Dorsolateral prefrontal cortex (tissue), 122 donors: ENCODE measurements at places on chromosomes 3 and 15.

DNA sequence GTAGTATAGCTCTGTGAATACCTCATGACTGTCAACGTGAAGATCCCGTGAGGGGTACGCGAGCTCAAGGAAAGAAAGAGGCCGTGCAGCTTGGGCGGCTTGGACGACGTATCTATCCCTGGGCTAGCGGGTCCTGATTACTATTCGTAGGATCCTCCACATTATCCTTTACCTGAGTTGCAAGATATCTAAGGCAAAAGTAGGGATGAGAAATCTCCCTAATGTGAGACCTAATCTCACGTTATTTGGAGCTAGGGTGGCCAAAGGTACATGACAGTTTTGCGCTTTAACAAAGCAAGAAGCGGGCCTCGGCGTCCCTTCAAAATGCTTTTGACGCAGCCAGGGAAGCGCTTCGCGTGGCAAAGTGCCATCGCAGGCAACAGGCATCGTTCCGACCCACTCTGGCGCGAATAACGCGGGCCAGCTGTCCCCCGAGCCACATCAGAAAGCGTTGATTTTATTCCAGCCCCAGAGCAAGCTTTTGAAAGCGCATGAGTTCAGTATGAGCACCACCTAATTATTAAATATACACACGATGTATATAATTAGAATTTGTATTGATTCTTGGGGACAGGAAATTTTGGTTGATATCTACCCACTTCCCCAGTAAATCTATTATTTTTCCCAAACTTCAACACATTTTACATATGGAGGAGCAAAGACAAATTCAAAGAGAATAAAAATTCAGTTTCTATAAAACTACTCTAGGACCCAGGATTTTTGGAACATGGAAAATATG is 2.5 kb upstream of the EOMES start:
- no peak for DNase-seq

DNA sequence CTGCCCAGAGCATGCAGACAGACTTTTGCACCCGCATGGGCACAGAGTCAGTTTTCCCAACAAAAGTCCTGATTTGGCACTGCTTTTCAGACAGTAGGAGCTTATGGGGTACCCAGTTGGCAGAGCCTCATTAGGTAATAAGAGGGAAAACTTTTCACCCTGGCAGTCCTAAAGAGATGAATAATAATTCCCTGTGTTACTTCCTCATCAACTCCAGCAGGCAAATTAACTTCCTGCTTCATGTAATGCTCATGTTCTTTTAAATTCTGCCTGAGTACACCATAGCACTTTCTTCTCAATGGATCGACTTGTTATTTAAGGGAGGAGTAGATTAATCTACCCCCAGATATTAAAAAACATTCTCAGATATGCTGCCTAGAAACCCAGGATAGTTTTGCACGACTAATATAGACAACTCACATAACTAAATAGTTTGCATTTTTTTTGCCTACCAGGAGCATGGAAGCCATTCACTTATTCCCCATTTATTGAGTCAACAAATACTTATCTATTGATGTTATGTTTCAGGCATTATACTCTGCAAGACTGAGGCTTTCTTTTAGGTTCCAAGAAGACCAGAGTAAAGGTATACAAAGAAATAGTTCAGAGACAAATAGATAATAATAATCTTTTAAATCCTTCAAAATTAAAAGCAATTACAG is 214.5 kb downstream of the KCNMB2 start:
- DNase-seq = no peak

- no peak for DNase-seq
Measured at GRCh38 chr3:120764206-120764605, 21.7 kb downstream of the GTF2E1 start.

DNA sequence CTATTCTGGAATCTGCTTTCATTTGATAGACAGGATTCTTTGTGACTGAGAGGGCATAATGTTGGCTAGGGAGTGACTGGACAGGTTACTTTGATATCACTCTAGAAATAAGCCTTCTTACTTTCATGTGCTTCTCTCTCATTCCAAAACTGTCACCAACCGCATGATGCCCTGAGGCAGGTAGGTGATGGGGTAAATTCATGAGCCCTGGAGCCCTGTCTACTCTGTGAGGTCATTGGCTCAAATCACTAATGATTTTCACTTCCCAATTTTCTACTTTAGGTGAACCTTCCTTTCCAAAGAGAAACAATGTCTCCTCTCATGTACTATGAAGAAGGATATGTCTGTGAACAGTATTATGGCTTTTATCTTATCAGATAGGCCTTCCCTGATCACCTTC is 596.7 kb downstream of the TUSC7 start:
- no peak for DNase-seq

DNA sequence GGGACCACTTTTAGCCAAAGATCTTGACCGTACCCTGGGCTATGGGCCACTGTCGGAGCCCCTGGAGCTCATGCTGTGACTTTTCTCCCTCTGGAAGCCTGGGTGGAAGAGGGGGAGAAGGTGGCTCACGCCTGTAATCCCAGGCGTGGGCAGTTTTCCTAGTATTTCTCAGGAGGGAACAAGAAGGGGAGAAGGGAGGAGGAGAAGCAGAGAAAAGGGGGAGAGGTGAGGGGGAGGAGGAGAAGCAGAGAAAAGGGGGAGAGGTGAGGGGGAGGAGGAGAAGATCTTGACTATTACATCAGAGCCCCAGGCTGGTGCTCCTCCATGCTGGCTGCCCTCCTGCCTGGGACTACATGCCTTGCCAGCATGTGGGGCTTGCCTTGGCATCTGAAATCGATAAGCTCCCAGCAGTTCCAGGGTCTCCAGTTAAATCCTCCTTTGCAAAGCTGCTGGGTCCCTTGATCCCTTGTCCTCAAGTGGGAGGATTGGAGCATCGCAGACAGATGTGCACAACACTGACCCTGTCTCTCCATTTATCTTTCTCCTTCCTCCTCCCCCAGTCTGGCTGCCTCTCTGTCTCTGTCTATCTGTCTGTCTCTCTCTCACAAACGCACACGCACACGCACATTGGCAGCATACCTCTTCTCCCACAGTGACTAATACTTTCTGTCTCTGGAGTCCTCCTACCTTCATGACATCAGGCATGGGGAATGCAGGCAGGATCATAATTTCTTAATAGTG is 41.6 kb downstream of the MRAS start:
- no peak for DNase-seq

GRCh38 chr3:192207651-192208050 is 519.7 kb downstream of the FGF12 start:
- DNase-seq = peak; percentile 21

- DNase-seq = no peak
Measured at GRCh38 chr3:38382506-38383080, 36.0 kb downstream of the XYLB start.

DNA sequence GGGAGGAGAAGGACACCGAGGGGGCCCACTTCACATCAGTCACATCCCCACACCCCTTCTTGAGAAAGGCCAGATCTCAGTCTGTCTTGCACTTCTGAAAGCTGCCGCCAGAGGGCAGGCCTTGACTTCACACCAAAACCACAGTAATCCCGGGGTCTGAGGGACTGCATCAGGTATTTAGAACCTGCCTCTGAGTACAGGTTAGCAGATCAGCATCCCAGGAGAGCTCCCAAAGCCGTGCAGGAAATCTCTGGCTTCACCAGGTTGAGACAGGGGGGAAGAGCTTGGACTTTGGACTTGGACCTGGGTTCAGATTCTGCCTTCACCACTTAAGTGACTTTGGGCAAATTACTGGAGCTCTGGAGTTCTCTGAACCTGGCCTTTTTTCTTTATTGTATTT is 50.3 kb downstream of the LHFPL4 start:
- DNase-seq = peak; percentile 77

- no peak for DNase-seq
Measured at GRCh38 chr3:155350571-155350970, 57.1 kb upstream of the STRIT1 start.

DNA sequence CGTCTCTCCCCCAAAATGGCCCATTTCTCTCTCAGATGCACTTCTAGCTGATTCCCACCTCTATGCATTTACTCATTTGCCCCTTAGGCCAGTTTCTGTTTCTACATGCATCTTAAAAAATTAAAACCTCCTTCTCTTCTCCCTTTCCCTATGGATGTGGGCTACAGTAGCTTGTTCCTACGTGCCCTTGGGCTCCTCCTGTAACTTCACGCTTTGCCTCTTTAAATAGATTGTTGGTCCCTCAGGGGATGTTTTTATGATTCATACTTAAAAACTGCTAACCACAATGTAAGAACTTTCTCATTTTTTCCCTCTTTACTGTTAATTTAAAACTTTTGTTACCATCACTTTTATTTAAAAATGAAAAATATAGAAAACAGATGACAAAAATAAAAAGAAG is 185.6 kb upstream of the MRPL3 start:
- DNase-seq = no peak

GRCh38 chr3:70618151-70618550 is 305.7 kb upstream of the MDFIC2 start:
- no peak for DNase-seq
